Effector memory CD8-positive, alpha-beta T cell (primary cell): ENCODE measurements at places on chromosomes 6 and 20.

GRCh38 chr6:159631886-159632285, 61.2 kb downstream of the SOD2 start:
- no peak overlapping the region for H3K4me3 ChIP-seq
- no peaks in the 10 kb centered on the region for H3K4me1 ChIP-seq
- no peak overlapping the region for H3K27ac ChIP-seq
- peaks cover 8% of the 10 kb centered on the region for H3K27me3 ChIP-seq
- H3K36me3 ChIP-seq, result no peaks in the 10 kb centered on the region

DNA sequence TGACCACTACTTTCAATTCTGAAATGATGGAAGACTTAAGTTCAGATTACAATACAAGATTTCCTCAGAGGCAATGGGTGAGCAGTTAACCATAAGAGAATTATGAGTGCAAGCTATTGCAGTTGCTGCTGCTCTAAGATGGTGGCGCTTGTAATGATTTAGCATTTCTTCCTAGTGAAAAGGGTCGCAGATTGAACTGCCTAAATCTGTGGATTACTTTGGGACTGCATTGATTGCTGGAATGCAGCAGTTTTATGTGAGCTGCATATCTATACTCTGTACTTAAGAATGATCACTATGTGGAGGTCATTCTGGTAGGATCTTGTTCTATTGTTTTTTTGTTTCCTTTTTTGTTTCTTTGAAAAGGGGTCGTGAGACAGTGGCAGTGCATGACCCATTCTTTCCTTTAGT, 5.3 kb downstream of the SCAF8 start:
- H3K27ac ChIP-seq, result peak overlapping the region; percentile 68
- H3K4me3 ChIP-seq, result peak overlapping the region; percentile 48
- H3K36me3 ChIP-seq, result peaks cover 30% of the 10 kb centered on the region
- peaks cover 66% of the 10 kb centered on the region for H3K4me1 ChIP-seq
- no peaks in the 10 kb centered on the region for H3K27me3 ChIP-seq

DNA sequence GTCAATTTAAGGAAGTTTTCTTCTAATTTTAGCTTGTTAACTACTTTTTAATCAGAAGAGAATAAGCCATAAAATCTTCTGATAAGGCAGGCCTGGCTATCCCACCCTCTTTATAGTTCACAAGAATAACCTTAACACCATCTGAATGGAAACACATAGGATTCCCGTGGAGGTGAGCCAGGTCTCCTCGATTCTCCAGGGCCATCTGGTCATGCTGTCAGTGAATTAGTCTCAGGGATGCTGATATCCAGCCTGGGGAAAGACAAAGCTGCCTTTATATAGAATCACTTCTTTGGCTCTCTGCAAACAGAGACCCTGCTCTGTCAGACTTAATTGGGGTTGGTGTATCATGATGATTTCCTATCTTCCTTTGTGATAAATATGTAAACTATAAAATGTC, 30.1 kb upstream of the TAGAP start:
- H3K27ac ChIP-seq, result peak overlapping the region; percentile 38
- peaks cover 8% of the 10 kb centered on the region for H3K27me3 ChIP-seq
- H3K4me1 ChIP-seq, result peaks cover 24% of the 10 kb centered on the region
- peaks cover under 1% of the 10 kb centered on the region for H3K36me3 ChIP-seq
- no peak for DNase-seq

DNA sequence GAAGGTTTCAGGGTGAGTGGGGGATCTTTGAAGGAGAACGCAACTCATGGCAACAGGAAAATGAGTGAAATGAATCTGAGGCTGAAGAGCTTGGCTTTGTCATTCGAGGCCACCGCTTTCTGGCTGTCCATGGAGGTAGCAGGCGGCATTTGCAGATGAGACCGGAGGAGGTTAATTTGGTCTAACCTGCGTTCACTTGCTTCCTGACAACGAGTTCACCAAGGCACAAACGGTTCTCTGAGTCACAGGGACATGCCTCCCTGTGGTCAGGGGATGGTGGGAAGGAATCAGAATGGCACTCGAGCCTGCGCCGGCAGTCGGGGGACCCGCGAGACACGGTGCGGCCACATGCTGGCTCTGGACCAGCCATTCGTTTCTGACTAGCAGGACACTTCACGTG, 75.0 kb downstream of the IRF4 start:
- H3K27ac ChIP-seq, result no peak overlapping the region
- peaks cover 8% of the 10 kb centered on the region for H3K4me1 ChIP-seq

- DNase-seq, result no peak
- H3K4me1 ChIP-seq, result peaks cover 3% of the 10 kb centered on the region
- peak overlapping the region; percentile 35 for H3K4me3 ChIP-seq
- H3K36me3 ChIP-seq, result peaks cover 3% of the 10 kb centered on the region
- no peak overlapping the region for H3K27ac ChIP-seq
Observed at GRCh38 chr20:43508106-43508505, 609 bp downstream of the L3MBTL1 start.

GRCh38 chr20:50560867-50561266, 50.7 kb downstream of the PTPN1 start:
- H3K27ac ChIP-seq, result peak overlapping the region; percentile 91
- H3K4me3 ChIP-seq, result peak overlapping the region; percentile 13
- H3K36me3 ChIP-seq, result peaks cover 71% of the 10 kb centered on the region
- DNase-seq, result no peak

DNA sequence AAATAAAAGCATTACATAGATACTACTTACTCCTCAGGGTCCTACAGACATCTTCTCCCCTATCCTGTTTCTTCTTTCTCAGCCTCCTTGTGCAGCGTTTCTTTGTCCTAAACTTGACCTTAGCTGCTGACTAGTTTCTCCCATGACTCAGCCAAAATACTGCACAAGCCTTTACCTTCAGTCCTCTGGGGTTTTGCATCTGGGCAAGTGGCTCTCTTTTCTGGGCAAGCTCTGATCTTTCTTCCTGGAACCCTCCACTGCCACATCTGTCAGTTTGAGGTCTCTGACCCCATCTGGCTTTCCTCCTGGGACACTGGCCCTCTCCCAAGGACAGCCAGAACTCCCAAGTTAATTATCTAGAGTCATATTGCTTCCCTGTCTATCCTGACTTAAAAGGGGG, 838.4 kb downstream of the DHX35 start:
- no peak overlapping the region for H3K27ac ChIP-seq
- no peaks in the 10 kb centered on the region for H3K4me1 ChIP-seq
- no peak overlapping the region for H3K4me3 ChIP-seq
- no peaks in the 10 kb centered on the region for H3K36me3 ChIP-seq
- no peak for DNase-seq
- no peaks in the 10 kb centered on the region for H3K27me3 ChIP-seq

- peaks cover 11% of the 10 kb centered on the region for H3K4me1 ChIP-seq
- H3K4me3 ChIP-seq, result no peak overlapping the region
- DNase-seq, result no peak
- H3K27me3 ChIP-seq, result no peaks in the 10 kb centered on the region
Observed at GRCh38 chr20:34712525-34713192, 8.5 kb downstream of the TP53INP2 start.

DNA sequence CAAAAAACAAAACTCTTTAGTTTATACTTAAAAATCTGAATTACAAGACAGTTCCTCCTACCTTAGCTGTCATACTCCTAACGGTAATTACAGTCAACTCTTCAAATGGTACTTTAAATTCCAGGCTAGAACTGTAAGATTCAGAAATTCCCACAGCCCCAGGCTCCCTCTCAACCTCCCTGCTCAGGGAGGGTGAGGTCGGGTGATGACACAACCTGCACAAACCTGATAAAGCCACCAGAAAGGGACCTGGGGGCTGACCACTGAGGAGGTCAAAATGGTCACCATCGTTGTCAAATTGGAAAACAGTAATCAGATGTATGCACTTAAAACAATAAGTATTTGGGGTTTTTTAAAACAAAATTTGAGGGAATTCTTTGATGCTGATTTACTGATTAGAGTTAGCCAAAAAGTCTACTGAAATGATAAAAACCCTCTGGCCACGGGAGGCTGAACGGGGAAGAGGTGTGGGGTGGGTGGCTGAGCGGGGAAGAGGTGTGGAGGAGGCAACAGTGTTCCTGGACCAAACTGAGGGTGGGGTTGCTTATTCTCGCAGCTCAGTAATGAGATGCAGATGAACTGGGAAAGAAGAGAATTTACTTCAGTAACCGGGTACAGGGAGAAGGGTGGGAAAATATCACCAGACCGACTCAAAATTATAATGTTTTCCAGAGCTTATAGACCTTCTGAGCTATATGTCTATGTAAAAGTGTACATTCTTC, 52.4 kb downstream of the SLC22A1 start:
- no peak overlapping the region for H3K27ac ChIP-seq
- no peaks in the 10 kb centered on the region for H3K36me3 ChIP-seq
- no peak for DNase-seq
- H3K4me1 ChIP-seq, result no peaks in the 10 kb centered on the region
- H3K4me3 ChIP-seq, result no peak overlapping the region
- H3K27me3 ChIP-seq, result peaks cover 39% of the 10 kb centered on the region

DNA sequence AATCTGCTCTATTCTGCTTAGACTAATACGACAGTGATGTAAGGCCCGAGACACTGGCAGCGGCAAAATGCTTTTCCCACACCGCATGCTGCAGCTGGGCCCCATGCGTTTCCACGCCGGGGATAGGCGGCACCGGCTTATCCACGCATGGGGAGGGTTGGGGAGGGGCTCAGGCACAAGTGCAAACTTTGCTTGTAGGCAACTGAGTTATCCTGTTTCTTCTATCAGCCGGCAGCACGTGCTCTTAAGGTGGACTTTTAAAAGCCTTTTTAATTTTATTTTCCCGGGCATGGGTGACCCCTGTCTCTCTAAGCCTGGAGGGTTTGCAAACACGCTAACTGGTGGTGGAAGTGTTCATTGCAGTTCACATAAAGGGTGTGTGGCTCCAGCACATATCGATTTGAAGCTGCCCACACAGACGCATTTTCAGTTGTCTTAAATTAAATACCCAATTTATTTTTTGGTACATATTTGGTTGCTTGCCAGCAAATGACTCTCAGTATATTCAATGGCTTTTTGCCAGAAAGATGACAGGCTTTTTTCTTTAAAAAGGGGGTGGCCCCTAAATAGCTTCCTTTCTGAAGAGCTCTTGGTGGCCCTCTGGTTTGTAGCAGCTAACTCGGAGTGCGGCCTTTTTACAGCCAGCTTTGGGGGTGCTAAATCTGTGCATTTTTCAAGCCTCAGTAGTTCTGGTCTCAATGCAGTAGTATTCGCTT, 561.8 kb upstream of the AGPAT4 start:
- no peak overlapping the region for H3K27ac ChIP-seq
- H3K27me3 ChIP-seq, result no peaks in the 10 kb centered on the region
- H3K36me3 ChIP-seq, result no peaks in the 10 kb centered on the region
- H3K4me1 ChIP-seq, result no peaks in the 10 kb centered on the region
- no peak overlapping the region for H3K4me3 ChIP-seq

DNA sequence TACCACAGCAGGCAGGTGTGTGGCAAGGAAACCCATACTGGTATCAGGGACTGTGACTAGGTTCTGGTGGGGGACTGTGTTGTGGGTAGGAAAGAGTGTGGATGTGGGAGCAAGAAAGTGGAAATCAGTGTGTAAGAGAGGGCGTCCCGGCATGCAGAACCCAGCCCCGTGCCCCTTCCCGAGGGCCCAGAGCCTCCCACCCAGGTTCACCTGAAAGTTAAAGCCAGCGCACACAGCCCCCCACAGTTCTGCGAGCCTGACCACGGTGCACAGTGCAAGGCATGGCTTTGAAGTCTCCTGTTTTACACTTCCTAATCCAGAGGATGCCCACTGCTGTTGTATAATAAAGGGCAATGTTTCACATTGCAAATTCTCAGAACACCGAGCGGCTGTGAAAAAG, 22.7 kb downstream of the MAFB start:
- no peak for DNase-seq
- H3K4me3 ChIP-seq, result no peak overlapping the region
- no peaks in the 10 kb centered on the region for H3K36me3 ChIP-seq
- H3K27ac ChIP-seq, result no peak overlapping the region

GRCh38 chr20:63652192-63652980, 838 bp downstream of the STMN3 start:
- DNase-seq, result no peak
- peak overlapping the region; percentile 79 for H3K4me3 ChIP-seq
- H3K27ac ChIP-seq, result no peak overlapping the region
- H3K36me3 ChIP-seq, result peaks cover 13% of the 10 kb centered on the region
- H3K4me1 ChIP-seq, result peaks cover 17% of the 10 kb centered on the region

DNA sequence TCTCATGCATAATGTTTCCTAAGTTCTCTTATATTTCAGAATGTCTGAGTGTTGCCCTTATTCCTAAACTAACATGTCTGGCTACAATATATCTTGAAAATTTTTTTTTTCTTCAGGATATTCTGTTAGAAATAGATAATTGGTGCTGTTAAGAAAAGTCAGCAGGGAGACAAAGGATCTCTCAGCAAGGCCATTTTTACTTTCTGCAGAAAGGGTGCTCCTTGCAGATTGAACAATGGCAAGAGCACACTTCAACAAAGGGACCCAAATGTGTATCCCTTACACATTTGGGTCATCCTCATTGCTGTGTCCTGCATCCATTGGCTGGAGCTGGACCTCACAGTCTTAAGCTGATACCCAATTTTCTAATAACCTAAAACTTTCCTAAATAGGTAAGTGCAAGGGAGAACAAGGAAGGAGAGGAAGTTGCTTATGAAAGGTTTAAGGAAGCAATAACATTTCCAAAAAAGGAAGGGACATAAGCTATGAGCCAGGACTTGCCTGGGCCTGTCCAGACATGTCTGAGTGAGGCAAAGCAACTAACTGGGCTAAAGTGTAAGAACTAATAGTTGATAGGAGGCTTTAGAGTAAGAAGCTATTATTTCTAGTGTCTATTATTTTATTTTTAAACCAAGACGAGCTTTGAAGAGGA, 429.6 kb downstream of the BCKDHB start:
- DNase-seq, result no peak
- H3K4me3 ChIP-seq, result no peak overlapping the region
- no peaks in the 10 kb centered on the region for H3K36me3 ChIP-seq
- no peak overlapping the region for H3K27ac ChIP-seq

DNA sequence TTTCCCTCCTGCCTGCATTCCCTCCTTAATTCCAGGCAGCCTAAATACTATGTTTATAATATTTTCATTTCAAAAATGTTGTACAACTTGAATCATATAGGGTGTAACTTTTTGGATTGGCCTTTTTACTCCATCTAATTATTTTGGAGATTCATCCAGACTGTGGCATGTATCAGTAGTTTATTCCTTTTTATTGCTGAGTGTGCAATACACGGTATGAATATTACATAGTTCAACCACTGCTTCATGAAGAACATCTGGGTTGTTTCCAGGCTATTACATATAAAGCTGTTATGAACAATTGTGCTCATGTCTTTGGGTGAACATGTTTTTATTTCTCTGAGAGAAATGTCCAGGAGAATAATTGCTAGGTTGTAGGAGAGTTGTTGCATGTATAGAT, 253.5 kb upstream of the SLC35B3 start:
- H3K36me3 ChIP-seq, result no peaks in the 10 kb centered on the region
- no peaks in the 10 kb centered on the region for H3K27me3 ChIP-seq
- DNase-seq, result no peak
- no peak overlapping the region for H3K4me3 ChIP-seq
- no peaks in the 10 kb centered on the region for H3K4me1 ChIP-seq

GRCh38 chr6:111541026-111541681, 58.1 kb upstream of the REV3L start:
- H3K27me3 ChIP-seq, result no peaks in the 10 kb centered on the region
- peaks cover 2% of the 10 kb centered on the region for H3K36me3 ChIP-seq
- H3K4me3 ChIP-seq, result no peak overlapping the region
- no peak overlapping the region for H3K27ac ChIP-seq
